ENCODE measurements at places on chromosomes 6 and 20. TPM values are rescaled to one million over a fixed set of nuclear protein-coding genes. Genes with fewer than 3 reads are reported as not detected.

DNA sequence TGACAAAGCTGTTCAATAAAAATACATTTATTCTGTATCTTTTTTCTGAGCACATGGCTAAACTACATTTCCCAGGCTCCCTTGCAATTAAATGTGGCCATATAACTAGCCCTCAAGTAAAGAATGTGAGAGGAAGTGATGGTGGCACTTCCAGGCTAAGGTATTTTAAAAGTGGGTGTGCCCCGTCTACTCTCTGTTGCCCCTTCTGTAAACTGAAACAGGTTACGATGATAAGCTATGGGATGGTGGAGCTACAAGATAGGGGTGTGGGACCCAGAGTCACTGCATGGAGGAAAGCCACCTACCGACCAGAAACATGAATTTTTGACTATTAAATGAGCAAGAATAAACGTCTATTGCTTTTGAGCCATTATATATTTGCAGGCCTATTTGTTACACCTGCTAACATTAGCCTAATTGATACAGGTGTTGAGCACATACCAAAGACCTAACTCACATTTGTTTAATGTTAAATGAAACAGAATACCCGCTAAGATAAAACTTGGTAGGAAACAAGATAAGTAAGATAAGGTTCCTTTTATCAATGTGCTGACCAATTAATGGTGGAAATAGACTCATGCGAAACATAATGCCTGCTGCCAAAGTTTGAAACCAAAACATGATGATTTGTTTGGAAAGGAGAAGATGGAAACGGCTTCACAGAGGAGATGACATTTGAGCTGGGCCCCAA, 3.1 kb downstream of the FYN start:
- peak; percentile 19 for DNase-seq

DNA sequence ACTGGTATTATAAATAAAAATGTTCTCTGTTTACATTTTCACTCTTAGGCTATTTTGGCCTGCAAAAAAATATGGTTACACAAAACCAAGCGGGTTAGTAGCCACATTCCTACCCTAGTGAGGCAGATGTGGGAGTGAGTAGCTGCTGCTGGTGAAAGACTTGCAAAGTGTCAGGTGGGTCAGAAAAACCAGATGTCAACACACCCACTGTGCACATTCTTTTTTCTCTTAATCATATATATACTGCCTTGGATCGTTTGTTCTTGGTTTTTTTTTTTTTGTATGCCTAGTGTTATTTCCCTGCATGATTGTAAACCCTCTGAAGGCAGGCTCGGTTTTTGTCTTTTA, 68.0 kb upstream of the TFB1M start:
- no peak for DNase-seq

- no peak for DNase-seq
These were observed 57.0 kb upstream of the STX16 start for GRCh38 chr20:58593880-58594638.

- no peak for DNase-seq
These were observed 846 bp downstream of the ZSCAN31 start for GRCh38 chr6:28335040-28335563.

TRIM27 gene
- total RNA-seq, result 48.5 TPM

DNA sequence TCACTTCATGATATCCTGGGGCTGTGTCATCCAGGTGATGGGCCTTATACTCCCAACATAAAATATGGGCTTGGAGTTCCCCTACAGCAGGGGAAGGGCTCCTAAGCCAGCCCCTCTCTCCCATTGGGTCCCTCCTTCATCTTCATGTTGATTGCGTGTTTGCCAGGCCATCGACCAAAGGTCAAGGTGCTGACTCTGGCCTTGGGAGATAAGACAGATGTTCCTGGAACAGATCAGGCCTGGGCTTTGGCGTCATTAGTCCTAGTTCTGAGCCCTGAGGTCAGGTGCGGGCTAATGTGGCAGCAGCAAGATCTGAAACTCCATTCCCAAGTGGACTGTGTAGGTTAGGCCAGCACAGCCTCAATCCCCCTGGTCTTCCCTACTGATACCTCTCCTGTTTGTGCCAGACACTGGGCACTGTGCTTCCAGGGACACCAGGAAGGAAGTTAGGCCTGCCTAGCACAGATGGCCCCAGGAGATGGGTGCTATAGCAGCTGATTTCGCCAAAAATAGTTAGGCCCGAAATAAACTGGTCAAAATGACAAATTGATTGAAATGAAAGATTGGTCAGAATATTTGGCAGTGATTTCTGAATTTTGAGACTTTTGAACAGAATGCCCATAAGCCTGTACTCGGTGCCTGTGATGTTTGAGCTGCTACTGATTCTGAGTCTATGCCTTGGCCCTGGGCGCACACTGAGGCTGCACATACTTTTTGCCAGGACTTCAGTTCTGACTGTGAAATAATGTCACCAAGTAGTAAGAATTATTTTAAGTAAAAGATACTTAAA, 28.8 kb downstream of the EPB41L1 start:
- DNase-seq, result no peak

- DNase-seq, result no peak
These were observed 9.7 kb downstream of the TULP4 start for GRCh38 chr6:158321960-158322359.

RNF217 gene
- total RNA-seq, result 2.4 TPM

DNA sequence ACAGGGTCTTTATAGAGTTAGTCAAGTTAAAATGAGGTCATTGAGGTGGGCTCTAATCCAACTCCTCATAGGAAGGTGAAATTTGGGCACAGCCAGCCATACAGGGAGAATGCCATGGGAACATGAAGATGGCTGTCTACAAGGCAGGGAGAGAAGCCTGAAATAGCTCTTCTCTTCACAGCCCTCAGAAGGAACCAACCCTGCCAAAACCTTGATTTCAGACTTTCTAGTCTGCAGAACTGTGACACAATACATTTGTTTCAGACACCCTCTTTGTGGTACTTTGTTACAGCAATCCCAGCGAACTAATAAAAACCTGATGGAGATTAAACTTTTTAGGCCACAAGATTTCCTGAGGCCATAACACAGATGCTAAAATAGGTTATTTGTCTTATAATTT, 43.1 kb upstream of the HECA start:
- DNase-seq, result no peak

GRCh38 chr20:43198607-43199006, 8.9 kb upstream of the PTPRT start:
- DNase-seq, result no peak

HLA-DOA gene
- total RNA-seq, result 3.3 TPM

ADA gene
- 33.8 TPM for total RNA-seq

DNA sequence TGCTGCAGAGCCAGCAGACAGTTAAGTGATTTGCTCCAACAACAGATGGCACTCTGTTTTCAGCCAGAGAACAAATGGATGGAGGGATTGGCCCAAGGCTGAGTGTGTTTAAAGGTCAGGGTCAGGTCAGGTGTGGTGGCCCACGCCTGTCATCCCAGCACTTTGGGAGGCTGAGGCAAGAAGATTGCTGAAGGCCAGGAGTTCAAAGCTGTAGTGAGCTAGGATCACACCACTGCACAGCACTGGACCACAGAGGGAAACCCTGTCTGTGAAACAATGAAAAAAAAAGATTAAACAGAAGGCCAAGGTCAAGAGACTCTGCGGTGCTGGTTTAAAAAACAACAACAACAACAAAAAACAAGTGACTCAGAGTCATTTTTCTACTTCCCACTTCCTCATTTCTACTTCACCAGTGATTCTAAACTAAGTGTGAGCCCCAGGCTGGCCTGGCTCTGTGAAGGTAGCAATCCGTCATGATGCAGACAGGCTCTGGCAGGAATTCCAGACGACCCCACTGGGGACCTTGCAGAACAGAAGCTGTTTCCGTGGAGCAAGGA, 42.5 kb upstream of the ARMC2 start:
- DNase-seq, result no peak

EFCAB8 gene
- 0.37 TPM for total RNA-seq

GRCh38 chr6:141783585-141783984, 349.1 kb upstream of the GJE1 start:
- no peak for DNase-seq

DNA sequence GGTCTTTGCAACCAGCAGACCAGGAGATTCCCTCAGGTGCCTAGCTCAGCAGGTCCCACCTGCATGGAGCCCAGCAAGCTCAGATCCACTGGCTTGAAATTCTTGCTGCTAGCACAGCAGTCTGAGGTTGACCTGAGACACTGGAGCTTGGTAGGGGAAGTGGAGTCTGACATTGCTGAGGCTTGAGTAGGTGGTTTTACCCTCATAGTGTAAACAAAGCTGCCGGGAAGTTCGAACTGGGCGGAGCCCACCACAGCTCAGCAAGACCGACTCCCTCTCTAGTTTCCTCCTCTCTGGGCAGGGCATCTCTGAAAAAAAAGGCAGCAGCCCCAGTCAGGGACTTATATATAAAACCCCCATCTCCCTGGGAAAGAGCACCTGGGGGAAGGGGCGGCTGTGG, 34.3 kb downstream of the PRSS35 start:
- no peak for DNase-seq

DNA sequence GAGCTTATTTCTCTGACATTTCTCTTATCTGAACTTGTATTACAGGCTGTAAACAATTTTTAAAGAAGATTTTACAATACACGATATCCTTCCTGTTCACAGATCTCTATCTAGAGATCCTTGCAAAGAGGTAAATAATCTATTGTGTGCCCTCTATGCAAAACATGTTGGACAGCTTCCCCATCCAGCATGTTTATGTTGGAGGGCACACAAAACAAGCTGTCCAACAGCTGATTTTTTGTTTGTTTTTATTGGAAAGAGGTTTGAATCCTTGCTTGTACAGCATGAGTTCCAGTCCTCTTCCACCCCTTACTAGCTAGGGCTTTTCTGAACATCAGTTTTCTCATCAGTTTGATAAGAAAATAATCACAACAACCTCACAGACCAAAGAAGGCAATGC, 62.3 kb upstream of the SYNDIG1 start:
- no peak for DNase-seq

DNA sequence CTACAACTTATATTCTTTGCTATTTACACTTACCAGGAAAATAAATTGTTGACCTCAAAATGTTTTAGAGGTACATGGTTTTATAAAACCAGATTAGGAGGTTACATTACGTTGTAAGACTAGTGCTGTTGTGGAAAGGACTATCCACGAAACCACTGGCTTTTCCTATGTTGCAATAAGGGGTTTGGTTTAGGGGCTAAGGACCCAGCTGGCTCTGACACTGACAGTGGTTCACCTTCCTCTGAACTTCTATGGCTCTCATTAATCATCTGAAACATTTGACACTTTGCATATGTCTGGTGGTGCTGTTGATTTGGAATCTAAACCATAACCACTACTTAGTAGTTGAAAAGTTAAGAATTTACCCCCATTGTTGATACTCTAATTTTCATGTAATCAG, 186.7 kb downstream of the NKAIN2 start:
- DNase-seq, result no peak

DNA sequence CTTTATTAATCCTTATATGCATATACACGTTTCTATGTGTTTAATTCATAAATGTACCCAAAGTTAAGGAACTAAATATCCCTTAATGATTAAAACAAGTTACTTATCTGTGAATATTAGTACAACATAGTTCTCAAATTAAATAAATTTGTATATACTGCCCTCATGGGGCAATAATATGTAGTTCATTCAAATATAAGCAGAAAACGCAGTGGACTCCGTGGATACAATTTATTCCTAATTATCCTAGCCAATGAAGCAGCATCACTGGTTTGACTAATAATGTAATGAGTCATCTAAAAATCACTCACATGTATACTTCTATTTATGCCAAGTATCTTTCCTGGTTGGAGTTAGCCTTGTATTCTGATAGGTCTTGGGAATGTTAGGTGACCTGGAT, 111.6 kb downstream of the TBC1D32 start:
- DNase-seq, result no peak

- DNase-seq, result no peak
These were observed 105.2 kb upstream of the CARMIL1 start for GRCh38 chr6:25173951-25174474.

DNA sequence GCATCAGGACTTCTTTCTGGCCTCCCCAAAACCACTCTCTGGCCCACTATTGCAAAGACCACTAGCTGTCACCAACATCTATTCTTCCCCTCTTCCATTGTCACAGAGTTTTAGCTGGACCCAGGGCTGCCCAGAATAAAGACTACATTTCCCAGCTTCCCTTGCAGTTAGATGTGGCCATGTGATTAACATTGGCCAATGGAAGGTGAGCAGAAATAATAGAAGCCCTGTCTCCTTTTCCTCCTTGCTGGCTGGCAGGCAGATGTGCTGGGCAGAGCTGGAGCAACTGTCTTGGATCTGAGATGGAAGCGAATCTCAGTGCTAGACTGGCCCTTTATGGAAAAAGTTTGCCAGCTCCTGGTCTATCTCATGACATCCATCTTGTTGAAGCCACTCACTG, 97.0 kb downstream of the KCNB1 start:
- peak; percentile 6 for DNase-seq

RNF144B gene
- 3.4 TPM for total RNA-seq

CALHM6 gene
- 7.1 TPM for total RNA-seq

DNA sequence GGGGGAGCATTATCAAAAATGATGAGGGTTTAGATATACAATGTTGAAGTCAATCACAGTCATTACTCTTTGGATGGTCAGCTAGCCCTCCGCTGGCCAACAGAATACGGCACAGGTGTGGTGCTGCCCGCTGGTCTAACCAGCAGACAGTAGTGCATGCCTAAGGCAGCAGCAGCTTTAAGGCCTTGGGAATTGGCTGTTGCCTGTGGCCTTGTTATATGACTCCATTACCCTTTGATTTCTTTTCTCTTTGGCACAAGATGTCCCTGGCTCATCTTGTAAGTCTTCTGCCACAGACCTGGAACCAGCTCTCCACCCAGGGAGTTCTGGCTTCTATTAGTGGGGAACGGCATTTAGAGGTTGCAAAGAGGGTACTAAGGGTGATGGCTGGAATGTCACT, 110.2 kb downstream of the WDR27 start:
- DNase-seq, result no peak

KIAA1755 gene
- not detected for total RNA-seq

DNA sequence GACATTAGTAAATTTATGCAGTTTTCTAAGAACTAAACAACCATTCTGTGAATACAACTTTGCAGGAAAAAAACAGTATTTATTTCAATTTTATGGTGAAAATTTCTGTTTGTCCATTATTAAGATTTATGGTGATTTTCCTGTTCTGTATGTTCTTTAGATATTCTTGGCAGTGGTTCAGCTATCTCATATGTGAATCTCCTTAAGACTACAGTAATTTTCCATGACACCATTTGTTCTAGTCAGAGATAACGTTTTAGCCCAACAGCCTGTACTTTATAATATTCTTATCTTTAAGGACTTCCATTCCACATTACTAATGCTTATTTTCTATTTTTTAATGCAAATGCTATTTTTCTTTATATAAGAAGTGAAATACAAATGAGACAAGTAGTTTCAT, 504.0 kb downstream of the RFPL4B start:
- no peak for DNase-seq

GRCh38 chr20:46359233-46359751, 47.1 kb downstream of the ELMO2 start:
- DNase-seq, result no peak

DNA sequence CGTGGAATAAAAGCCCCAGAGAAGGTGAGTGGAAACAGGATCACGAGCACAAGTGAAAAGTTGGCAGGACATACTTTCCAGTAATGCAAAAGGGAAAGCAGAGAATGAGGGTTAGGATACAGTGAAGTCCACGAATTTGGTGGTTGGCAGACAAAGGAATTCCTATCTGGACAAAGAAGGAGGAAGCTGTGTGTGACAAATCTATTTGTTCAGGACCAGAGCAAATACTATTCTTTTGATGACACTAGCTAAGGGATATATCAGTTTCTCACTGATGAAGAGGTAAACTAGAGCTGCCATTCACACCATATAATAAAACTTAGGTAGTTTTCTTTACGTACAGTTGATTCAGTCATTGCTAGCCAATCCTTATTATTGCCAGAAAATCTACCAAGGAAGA, 156.8 kb upstream of the GRIK2 start:
- DNase-seq, result no peak
